Activated naive CD8-positive, alpha-beta T cell treated with anti-CD3 and anti-CD28 coated beads, Interleukin-2, amount 10 ng/mL, durations not matched to agents 7 days and 5 days (primary cell): ENCODE measurements at places on chromosomes 1 and 21. TPM values are rescaled to one million over a fixed set of nuclear protein-coding genes. Genes with fewer than 3 reads are reported as not detected.

DNA sequence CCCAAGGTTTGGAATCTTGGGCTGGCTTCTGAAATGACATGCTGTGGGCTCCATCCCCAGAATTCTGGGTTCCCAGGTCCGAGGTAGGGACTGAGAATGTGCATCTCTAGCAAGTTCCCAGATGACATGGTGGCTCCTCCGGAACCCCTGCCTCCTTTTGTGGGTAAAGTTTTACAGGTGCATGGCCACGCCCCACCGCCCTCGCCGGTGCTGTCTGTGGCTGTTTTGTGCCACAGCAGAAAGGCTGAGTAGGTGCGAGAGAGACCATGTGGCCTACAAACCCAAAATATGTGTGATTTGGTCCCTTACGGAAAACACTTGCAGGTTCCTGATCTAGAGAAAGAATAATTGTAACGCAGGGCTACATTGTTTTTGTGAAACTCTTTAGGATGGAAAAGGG, 30.9 kb downstream of the SKI start:
- H3K36me3 ChIP-seq, result peaks cover 20% of the 10 kb centered on the region
- peak overlapping the region; percentile 12 for H3K27ac ChIP-seq
- H3K27me3 ChIP-seq, result no peaks in the 10 kb centered on the region
- peaks cover 29% of the 10 kb centered on the region for H3K4me1 ChIP-seq
- peak overlapping the region; percentile 3 for H3K4me3 ChIP-seq

DNA sequence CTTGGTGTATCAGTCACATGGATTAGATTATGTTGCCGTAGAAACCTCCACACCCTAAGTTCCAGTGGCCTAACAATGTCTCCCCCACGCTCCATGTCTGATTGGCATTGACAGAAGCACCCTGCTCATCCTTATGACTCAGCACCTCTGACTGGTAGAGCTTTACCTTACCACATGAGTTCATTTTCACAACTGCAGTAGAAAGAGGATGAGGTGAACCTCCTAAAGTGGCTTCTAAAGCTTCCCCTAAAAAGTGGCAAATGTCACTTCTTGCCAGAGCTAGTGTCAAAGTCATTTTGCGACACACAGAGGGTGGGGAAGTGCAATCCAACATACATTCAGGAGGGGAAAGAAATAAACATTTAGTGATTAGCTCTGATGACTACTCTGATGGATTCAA, 30.6 kb upstream of the LYPD8 start:
- H3K4me1 ChIP-seq, result no peaks in the 10 kb centered on the region
- H3K27me3 ChIP-seq, result peaks cover 8% of the 10 kb centered on the region
- no peak overlapping the region for H3K4me3 ChIP-seq
- no peaks in the 10 kb centered on the region for H3K36me3 ChIP-seq

DNA sequence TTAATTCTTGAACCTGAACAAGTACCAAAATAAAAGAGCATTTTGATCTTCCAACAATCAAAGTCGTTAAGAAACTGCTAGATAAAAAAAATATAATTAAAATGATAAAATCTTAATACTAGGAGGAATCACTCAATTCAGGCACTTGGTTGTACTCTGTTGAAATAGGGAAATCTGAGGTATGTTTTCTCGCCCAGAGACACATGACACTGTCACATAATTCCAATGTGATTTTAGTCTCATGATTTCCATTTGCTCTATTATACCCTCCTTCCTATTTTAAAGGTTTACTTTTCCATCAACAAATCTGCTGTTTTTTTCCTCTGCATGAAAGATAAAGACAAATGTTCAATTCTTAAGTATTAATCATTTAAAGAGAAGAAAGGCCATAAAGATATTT, 97.6 kb downstream of the ZZZ3 start:
- no peaks in the 10 kb centered on the region for H3K27me3 ChIP-seq
- no peak for DNase-seq
- H3K4me1 ChIP-seq, result no peaks in the 10 kb centered on the region
- H3K36me3 ChIP-seq, result peaks cover 7% of the 10 kb centered on the region
- no peak overlapping the region for H3K27ac ChIP-seq

DNA sequence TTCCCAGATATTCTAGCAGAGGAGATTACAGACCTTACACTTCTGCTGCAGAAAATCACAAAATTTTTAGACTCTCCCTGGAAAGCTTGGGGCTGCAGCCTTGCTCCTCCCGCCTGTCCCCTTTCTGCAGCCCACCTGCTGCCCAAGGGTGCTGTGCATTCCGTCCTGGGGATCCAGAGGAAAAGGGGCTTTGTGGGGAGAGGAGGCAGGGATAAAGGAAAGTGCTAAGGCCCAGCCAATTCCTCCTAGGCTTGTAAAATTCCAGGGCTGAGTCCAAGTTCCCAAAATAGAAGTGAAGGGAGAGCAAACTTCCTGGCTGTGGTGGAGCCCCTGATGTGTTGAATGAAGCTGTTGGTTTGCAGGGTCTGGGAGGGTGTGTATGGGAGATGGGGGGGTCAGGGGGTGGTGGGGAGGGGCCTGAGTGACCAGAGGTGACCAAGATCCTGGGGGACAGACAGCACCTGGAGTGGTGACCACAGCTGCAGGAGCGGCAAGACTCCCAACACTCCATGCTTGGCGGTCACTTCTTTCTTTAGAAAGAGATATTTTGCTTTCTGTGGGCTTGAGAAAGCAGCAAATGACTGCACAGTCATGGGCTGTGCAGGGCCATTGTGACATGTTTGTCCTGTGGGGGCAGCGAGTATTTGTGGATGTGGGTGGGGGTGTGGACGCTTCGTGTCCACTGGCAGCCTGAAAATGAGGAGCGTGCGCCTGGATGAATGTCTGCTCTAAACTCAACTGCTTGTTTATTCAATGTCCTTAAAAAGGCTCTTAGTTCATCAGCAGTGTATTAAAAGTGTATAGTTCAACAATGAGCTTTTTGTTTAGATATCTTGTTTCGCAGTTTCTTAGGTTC, 68.4 kb downstream of the TLR5 start:
- H3K27ac ChIP-seq, result no peak overlapping the region
- H3K27me3 ChIP-seq, result peaks cover 3% of the 10 kb centered on the region
- no peak for DNase-seq
- H3K4me3 ChIP-seq, result no peak overlapping the region
- H3K36me3 ChIP-seq, result no peaks in the 10 kb centered on the region

DNA sequence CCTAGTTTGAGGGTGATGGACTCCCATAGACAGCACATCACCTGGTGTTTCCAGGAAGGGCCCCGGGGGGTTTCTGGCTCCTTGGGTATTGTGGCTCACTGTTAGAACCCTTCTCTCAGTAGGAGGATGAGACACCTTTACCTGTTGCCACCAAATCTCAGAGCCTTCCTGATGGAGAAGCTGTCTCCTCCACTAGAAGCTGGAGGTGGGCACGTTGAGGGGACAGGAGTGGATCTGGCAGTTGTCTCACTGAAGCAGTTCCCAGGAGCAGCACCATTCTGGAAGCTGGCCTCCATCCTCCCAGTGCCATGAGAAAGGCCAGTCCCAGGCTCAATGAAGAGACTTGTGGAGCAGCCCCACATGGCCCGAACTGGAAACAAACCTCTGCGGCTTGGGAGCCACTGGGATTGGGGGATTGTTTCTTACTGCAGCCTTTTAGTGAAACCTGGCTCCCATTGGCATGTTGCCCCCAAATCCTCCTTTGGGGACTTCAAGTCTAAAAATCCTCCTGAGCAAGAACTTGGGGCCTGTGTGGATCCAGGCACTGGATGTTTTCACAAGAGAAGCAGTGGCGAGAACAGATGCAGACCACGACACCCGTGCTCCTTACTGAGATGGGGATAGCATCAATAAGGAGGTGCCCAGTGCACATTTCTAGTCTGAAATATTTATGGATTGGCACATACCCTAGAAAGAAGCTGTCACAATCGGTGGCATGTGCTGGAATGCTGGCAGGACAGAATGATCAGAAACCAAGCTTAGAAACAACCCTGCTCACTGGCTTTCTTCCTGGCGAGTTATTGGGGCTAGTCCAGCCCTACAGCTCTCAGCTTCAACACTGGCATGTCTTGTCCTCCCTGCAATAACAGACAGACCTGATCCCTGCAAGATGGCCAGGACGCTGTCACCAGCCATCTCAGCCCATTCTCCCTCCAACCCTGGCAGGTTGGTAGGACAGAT, 223.7 kb upstream of the AJAP1 start:
- H3K4me3 ChIP-seq, result no peak overlapping the region
- H3K36me3 ChIP-seq, result no peaks in the 10 kb centered on the region
- H3K27ac ChIP-seq, result no peak overlapping the region
- H3K4me1 ChIP-seq, result no peaks in the 10 kb centered on the region
- no peak for DNase-seq

GRCh38 chr1:236767276-236767675, 27.8 kb upstream of the MTR start:
- H3K27me3 ChIP-seq, result peaks cover 24% of the 10 kb centered on the region
- DNase-seq, result no peak
- no peaks in the 10 kb centered on the region for H3K36me3 ChIP-seq
- no peak overlapping the region for H3K27ac ChIP-seq
- no peaks in the 10 kb centered on the region for H3K4me1 ChIP-seq

GRCh38 chr1:221148660-221149059, 269.4 kb downstream of the HLX start:
- H3K36me3 ChIP-seq, result no peaks in the 10 kb centered on the region
- no peaks in the 10 kb centered on the region for H3K27me3 ChIP-seq
- no peak overlapping the region for H3K4me3 ChIP-seq

DNA sequence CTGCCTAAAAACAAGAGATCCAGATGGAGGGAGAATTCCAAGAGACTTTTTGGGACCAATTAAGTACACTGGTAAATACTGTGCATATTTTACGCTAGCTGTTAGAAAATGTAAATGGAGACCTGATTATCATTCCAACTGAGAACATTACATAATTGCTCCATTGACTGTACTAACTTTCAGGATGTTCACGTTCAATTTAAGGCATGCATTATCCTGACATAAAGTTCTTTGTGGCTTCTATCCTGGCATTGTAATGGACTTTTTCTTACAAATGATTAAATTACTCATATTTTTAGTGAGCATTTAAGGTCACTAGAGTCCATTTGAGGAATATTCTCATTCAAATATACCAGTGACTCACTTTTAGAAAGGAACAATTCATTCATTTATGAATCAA, 883.3 kb upstream of the TMPRSS15 start:
- DNase-seq, result no peak
- H3K36me3 ChIP-seq, result no peaks in the 10 kb centered on the region
- no peaks in the 10 kb centered on the region for H3K27me3 ChIP-seq
- H3K27ac ChIP-seq, result no peak overlapping the region
- H3K4me3 ChIP-seq, result no peak overlapping the region
- H3K4me1 ChIP-seq, result no peaks in the 10 kb centered on the region

GRCh38 chr1:232667094-232667777, 37.3 kb upstream of the SIPA1L2 start:
- H3K36me3 ChIP-seq, result no peaks in the 10 kb centered on the region
- DNase-seq, result no peak
- peaks cover 2% of the 10 kb centered on the region for H3K27me3 ChIP-seq
- peak overlapping the region; percentile 21 for H3K4me3 ChIP-seq

GRCh38 chr1:106554294-106554693, 502.2 kb upstream of the PRMT6 start:
- H3K4me3 ChIP-seq, result no peak overlapping the region
- DNase-seq, result no peak
- H3K27ac ChIP-seq, result no peak overlapping the region

GRCh38 chr1:201253906-201254624, 29.2 kb upstream of the PKP1 start:
- no peak overlapping the region for H3K4me3 ChIP-seq
- no peaks in the 10 kb centered on the region for H3K27me3 ChIP-seq
- no peaks in the 10 kb centered on the region for H3K36me3 ChIP-seq

GRCh38 chr1:208269338-208269666, 25.1 kb upstream of the PLXNA2 start:
- H3K36me3 ChIP-seq, result no peaks in the 10 kb centered on the region
- H3K4me3 ChIP-seq, result no peak overlapping the region
- peaks cover 34% of the 10 kb centered on the region for H3K27me3 ChIP-seq
- no peak overlapping the region for H3K27ac ChIP-seq
- no peak for DNase-seq

DNA sequence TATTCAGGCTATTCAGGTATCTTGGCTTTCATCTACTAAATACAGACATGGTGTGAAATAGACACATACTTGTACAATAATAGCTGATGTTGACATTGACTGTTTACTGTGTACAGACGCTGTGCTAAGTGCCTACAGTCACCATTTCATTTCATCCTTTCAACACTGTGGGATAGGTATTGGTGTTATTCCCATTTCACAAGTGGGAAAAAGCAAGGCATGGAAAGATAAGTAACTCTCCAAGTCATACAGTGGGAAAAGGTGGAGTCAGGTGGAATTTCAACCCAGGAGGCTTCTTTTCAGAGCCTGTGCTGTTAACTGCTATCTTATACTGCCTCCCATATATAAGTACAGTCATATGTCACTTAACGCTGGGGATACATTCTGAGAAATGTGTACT, 49.6 kb upstream of the ATP1A1 start:
- peaks cover 47% of the 10 kb centered on the region for H3K4me1 ChIP-seq
- H3K4me3 ChIP-seq, result no peak overlapping the region
- H3K27ac ChIP-seq, result no peak overlapping the region

- H3K4me3 ChIP-seq, result no peak overlapping the region
- peaks cover 2% of the 10 kb centered on the region for H3K4me1 ChIP-seq
- no peak for DNase-seq
- no peaks in the 10 kb centered on the region for H3K36me3 ChIP-seq
- no peak overlapping the region for H3K27ac ChIP-seq
- peaks cover 3% of the 10 kb centered on the region for H3K27me3 ChIP-seq
Measured at GRCh38 chr1:200328379-200328778, 81.5 kb downstream of the ZNF281 start.

DNA sequence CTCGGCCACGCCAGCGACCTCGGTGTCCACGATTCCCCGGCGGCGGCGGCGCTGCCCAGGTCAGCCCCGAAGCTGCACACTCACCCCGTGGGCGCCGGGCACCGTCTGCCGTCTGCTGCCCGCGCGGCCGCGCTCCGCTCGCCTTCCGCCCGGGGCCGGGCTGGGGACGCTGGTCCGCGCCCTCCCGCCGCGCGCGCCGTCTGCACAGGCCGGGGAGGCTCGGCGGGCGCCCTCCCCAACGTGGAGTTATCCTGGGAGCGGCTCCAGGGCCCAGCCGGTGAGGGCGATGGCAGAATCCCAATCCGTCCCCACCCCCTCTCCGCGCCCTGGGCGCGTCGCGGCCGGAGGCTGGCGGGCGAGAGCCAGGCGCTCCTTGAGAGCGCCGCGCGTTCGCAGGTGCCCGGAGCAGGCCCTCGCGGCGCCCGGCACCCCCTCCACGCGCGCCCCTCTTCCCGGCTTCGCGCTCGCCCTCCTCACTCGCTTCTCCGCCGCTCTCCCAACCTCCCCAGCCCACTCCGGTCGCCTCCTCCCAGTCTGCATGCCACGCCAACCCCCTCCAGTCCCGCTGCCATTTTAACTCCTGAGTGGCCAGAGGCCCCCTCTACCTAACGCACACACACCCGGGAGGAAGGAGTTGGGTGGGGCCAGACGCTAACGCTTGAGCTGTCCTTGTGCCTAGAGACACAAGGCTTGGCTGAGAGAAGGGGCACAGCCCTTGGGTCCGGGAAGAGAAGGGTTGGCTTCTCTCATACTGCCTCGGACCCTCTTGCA, at the start of gene LRRN2:
TSS of gene LRRN2 (minus strand) at position 503 of the 771 bp plus-strand sequence. CDS start 65,746 bp downstream, outside the sequence.
- H3K27ac ChIP-seq, result no peak within 1 kb of the TSS
- DNase-seq, result peak; percentile 39
- H3K4me3 ChIP-seq, result peak within 1 kb of the TSS; percentile 76
- H3K36me3 ChIP-seq, result no peaks in the 10 kb centered on the region
- H3K27me3 ChIP-seq, result peaks cover 47% of the 10 kb centered on the region

GRCh38 chr1:205236951-205237475, 9.3 kb downstream of the TMCC2 start:
- no peak for DNase-seq
- no peak overlapping the region for H3K27ac ChIP-seq
- H3K4me1 ChIP-seq, result peaks cover 11% of the 10 kb centered on the region
- no peaks in the 10 kb centered on the region for H3K36me3 ChIP-seq
- no peaks in the 10 kb centered on the region for H3K27me3 ChIP-seq

Gene TRIM67
- total RNA-seq, result not detected

Gene ANGPTL3
- total RNA-seq, result not detected

Gene CLCA1
- not detected for total RNA-seq

Gene ATP5PF
- 110 TPM for total RNA-seq

Gene PITHD1
- 64.5 TPM for total RNA-seq

Gene NPR1
- not detected for total RNA-seq
